Spinal cord (tissue), 10 donors: ENCODE measurements at places on chromosomes 2 and 18. TPM values are rescaled to one million over a fixed set of nuclear protein-coding genes. Genes with fewer than 3 reads are reported as not detected.
A peak's percentile ranks its signal among the peaks of the same experiment; 100 is the strongest.

The TCF23 gene
- not detected for polyA plus RNA-seq

DNA sequence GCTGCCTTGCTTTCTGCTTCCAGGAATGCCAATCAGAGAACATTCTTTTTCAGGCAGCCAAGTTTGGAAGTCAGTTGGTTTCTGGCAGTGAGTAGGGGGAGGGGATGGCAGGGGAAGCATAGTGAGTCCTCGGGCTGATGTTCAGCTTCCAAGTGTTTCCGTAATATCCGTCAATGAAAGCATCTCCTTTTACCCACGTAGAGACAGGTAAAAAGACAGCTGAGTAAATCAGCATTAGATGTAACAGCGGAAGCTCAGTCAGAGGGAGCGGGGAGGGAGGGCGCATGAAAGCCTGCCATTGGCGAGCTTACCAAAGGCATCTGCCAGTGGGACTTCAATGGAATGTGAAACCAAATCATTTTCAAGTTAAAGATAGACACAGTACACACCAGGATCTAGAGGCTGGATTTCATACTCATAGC, 117.1 kb upstream of the DTNA start:
- DNase-seq: peak; percentile 89
- H3K4me3 ChIP-seq: peak overlapping the region; percentile 40
- H3K27me3 ChIP-seq: no peaks in the 10 kb centered on the region

The RGPD6 gene
- 42.0 TPM for polyA plus RNA-seq

GRCh38 chr2:224538561-224539138, 46.5 kb downstream of the CUL3 start:
- no peak overlapping the region for H3K27ac ChIP-seq
- H3K27me3 ChIP-seq: no peaks in the 10 kb centered on the region
- no peak overlapping the region for H3K4me3 ChIP-seq
- H3K36me3 ChIP-seq: peaks cover 11% of the 10 kb centered on the region

GRCh38 chr2:128779301-128780095, 460.8 kb upstream of the HS6ST1 start:
- peaks cover 28% of the 10 kb centered on the region for H3K4me1 ChIP-seq
- no peak for DNase-seq
- H3K36me3 ChIP-seq: no peaks in the 10 kb centered on the region
- no peak overlapping the region for H3K4me3 ChIP-seq
- no peaks in the 10 kb centered on the region for H3K27me3 ChIP-seq

- no peak overlapping the region for H3K4me3 ChIP-seq
- no peak for DNase-seq
- no peaks in the 10 kb centered on the region for H3K36me3 ChIP-seq
Measured at GRCh38 chr2:151729837-151730236, 4.4 kb downstream of the NEB start.

GRCh38 chr2:67865917-67866316, 196.9 kb downstream of the C1D start:
- no peak overlapping the region for H3K4me3 ChIP-seq
- H3K4me1 ChIP-seq: peaks cover 3% of the 10 kb centered on the region
- H3K36me3 ChIP-seq: no peaks in the 10 kb centered on the region
- no peaks in the 10 kb centered on the region for H3K27me3 ChIP-seq
- H3K27ac ChIP-seq: no peak overlapping the region

The SLC40A1 gene
- 36.1 TPM for polyA plus RNA-seq

The DSG1 gene
- 0.17 TPM for polyA plus RNA-seq

The SPATA3 gene
- polyA plus RNA-seq: not detected

DNA sequence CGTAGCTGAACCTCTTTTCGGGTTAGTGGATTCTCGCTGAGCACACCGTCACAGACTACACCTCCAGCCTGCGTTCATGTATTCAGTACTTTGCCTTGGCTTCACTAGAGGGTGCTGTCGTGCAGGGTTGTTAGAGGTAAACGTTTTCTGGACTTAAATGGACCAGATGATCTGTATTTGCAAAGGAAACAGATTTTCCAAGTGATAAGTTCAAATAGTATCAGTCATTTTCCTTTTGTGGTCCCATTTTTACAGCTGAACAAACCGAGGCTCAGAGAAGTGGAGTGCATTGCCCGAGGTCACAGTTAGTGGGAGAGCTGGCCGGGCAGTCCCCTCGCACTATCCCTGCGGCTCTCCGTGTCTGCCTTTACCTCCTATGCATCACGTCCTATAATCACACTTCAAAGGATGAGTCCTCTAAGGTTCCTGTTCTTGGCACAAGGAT, 125.9 kb downstream of the MAP4K4 start:
- no peaks in the 10 kb centered on the region for H3K36me3 ChIP-seq
- H3K27ac ChIP-seq: no peak overlapping the region
- no peaks in the 10 kb centered on the region for H3K27me3 ChIP-seq
- DNase-seq: peak; percentile 63
- no peak overlapping the region for H3K4me3 ChIP-seq
- peaks cover 7% of the 10 kb centered on the region for H3K4me1 ChIP-seq

- H3K36me3 ChIP-seq: no peaks in the 10 kb centered on the region
- peak within 1 kb of the TSS; percentile 49 for H3K27ac ChIP-seq
- peak; percentile 57 for DNase-seq
Measured at GRCh38 chr2:225399504-225399903, at the start of gene NYAP2. NYAP2 (plus strand) TSS chr2:225399710; CDS start chr2:225408881, 9,171 bp downstream.

GRCh38 chr2:238023608-238024007, 37.2 kb upstream of the SCLY start:
- no peak for DNase-seq
- H3K4me1 ChIP-seq: no peaks in the 10 kb centered on the region
- no peak overlapping the region for H3K27ac ChIP-seq
- H3K27me3 ChIP-seq: no peaks in the 10 kb centered on the region

- no peak for DNase-seq
- H3K4me3 ChIP-seq: no peak overlapping the region
- no peak overlapping the region for H3K27ac ChIP-seq
- H3K4me1 ChIP-seq: peaks cover 10% of the 10 kb centered on the region
- no peaks in the 10 kb centered on the region for H3K36me3 ChIP-seq
Measured at GRCh38 chr18:25827961-25828561, 262.4 kb downstream of the SS18 start.

GRCh38 chr2:71153585-71154224, 23.3 kb downstream of the MPHOSPH10 start:
- no peak overlapping the region for H3K27ac ChIP-seq
- H3K4me3 ChIP-seq: no peak overlapping the region
- H3K4me1 ChIP-seq: peaks cover 16% of the 10 kb centered on the region

The STARD6 gene
- 0.44 TPM for polyA plus RNA-seq

The OTX1 gene
- polyA plus RNA-seq: 0.08 TPM

- DNase-seq: no peak
- peaks cover 40% of the 10 kb centered on the region for H3K4me1 ChIP-seq
- no peak overlapping the region for H3K4me3 ChIP-seq
- no peaks in the 10 kb centered on the region for H3K27me3 ChIP-seq
Measured at GRCh38 chr2:7025082-7025481, 107.9 kb downstream of the RNF144A start.

The ROCK1 gene
- polyA plus RNA-seq: 31.0 TPM

DNA sequence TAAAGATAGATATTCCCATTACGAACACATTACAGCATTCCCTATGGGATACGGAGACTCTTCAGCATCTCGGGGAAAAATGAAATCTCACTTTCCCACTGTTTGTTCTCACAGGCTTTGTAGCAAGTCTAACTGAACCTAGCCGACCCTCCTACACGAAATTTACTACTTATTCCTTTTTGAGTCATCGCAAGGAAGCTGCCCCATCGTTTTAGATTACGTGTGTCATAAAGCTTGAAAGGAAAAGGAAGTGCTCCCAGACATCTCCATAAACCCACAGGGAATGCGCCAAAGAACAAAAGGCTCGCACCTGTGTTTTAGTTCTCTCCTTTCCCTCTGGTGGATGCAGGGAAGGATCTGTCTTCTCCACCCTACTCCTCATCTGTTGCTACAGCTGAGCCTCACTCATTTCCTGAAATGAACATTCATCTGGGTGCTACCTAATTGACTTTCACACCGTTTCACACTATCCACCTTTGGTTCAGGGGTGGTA, 76.2 kb upstream of the STK39 start:
- no peaks in the 10 kb centered on the region for H3K4me1 ChIP-seq
- no peak overlapping the region for H3K27ac ChIP-seq
- H3K4me3 ChIP-seq: no peak overlapping the region
- no peak for DNase-seq
- H3K36me3 ChIP-seq: no peaks in the 10 kb centered on the region
